Kidney glomerular epithelial cell (primary cell): ENCODE measurements at places on chromosomes 3 and 15.

DNA sequence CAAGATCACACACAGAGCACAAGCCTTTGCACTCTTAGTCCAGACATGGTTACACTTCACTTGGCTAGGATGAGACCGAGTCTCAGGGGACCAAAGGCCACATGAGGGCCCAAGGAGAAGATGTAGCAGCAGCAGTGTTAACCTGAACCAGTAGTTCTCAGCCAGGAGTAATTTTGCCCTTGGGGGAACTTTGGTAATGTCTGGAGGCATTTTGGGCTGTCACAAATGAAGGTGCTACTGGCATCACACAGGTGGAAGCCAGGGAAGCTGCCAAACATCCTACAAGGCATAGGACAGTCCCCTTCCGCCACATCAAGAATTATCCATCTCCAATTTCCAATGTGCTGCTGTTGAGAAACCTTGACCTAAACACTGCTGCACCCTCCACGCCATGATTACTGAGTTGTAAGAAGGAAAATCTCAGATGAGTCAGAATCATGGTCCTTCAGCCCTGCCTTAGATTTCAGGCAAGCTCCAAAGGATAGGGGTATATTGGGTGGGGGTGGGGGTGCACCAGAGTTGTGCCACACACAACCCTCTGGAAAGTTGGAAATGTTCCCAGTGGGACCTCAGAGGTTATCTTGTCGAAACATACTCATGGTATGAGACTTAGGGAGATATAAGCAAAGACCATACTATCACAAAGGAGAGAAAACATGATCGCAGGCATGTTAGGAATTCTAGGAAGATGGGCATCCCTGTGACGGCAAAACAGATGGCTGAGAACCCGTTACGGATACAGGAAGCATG is 36.2 kb downstream of the SEMA5B start:
- no peak for DNase-seq

GRCh38 chr3:65875393-65876027 is 163.2 kb downstream of the MAGI1 start:
- no peak for DNase-seq

DNA sequence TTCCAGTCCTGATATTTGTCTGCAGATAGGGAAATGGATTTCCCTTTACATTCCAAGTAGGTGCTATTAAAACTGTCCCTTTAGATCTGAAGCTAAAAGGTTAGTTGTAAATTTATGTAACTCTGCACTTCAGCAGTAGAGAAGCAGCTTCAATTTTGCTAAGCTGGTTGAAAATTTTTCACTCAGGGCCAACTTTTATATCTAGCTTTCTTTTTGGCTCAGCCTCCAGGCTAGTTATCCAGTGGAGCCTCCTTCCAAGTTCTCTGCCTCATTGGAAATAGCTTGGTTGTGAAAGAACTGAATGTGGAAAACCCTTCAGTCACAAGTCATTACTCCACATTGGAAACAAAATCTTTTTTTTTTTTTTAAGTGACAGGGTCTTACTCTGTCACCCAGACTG is 8.2 kb upstream of the ZNF660 start:
- DNase-seq: no peak

DNA sequence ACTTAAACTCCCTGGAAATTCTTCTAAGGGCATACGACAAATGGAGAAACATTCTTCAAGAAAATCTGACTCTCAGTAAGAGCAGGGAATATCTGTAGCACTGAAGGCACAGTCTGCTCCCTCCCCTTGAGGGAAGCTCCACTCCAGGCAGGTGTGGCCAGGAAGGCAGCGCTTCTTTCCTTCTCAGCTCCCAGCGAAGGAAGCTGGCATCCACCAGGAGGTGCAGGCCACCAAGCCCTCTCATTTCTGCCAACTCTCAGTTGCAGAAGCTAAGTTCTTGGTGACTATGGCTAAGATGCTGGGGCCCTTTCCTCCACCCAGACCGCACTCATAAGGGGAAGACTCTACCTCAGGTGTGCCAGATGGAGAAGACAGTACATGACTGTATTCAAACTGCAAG is 37.7 kb upstream of the SLC41A3 start:
- no peak for DNase-seq

GRCh38 chr15:90126596-90127435 is 24.5 kb upstream of the IDH2 start:
- no peak for DNase-seq

DNA sequence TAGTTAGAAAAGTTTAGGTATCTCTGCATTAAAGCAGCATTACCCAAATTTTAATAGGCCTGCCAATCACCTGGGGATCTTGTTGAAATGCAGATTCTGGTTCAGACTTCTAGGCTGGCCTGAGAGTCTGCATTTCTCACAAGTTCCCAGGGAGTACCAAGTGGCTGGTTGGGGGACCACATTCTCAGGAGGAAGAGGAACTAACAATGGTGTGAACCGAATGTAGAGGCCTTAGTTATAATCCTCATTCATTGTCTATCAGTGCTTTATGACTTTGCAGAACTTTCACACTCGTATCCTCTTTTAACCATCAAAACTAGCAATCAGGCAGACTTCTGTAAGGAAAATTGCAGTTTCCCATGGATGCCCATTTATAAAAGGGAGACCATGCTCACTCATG is 38.2 kb upstream of the UBE2E1 start:
- no peak for DNase-seq

GRCh38 chr3:77319711-77320110 is 279.8 kb downstream of the ROBO2 start:
- peak; percentile 23 for DNase-seq

GRCh38 chr15:85889956-85890619 is 95.4 kb upstream of the KLHL25 start:
- no peak for DNase-seq

- DNase-seq: no peak
Observed at GRCh38 chr3:46283881-46284450, 41.7 kb downstream of the CCR3 start.

DNA sequence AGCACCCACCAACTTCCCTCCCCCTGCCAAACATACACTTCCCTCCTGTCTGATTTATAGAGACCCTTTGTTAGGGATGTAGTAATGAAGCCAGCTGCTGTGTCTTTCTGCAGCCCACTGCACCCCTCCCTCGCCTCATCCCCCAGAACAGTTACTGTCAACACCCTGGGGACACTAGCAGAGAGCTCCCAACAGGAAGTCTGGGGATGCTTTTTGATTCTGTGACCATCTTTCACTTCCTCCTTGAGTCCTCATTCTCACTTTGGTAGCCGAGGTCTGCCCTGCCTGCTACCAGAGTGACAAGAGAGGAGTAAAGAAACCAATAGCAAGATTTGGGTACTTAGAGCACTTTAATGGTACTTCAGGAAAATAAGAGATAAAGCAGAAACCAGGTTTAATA is 201.6 kb downstream of the SATB1 start:
- DNase-seq: no peak
